ENCODE measurements at places on chromosomes 11 and 22.

GRCh38 chr11:89201138-89201537 lies 23.5 kb downstream of the TYR start:
- no peak for DNase-seq

DNA sequence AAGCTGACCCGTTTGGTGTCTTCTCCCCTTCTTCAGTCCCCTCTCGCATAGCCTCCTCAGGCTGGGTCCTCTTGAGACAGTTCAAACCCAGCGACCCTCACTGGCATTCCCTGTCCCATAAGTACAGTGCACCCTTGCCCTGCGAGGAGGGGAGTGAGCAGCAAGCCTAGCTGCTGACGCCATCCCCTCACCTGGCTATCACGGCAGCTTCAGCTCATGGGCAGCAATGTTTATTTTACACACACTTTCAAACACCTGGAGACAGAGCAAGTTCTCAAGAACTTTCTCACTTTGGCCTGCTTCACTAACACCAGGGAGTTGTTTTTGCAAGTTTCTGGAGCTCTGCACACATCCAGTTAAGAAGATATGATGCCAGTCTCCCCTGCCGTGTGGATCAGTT lies 189.6 kb upstream of the E2F8 start:
- no peak for DNase-seq

- DNase-seq: no peak
Measured at GRCh38 chr11:69180726-69181125, 25.0 kb downstream of the SMIM38 start.

DNA sequence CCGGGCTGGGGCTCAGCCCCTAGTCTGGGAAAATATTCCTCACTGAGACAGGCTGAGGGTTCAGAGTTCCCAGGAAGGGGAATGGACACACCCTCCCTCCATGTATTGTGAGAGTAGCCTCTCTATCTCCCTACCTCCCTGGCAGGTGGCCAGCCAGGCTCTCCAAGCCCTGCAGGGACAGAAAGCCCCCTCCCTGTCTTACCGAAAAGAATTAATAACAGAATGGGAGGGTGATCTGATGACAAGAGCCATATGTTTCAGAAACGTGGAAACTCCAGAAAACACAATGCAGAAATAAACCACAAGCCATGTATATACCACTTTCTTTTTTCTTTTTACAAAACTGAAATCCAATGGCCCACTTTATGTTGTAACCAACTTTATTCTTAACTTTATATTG lies 140.0 kb downstream of the CHST1 start:
- DNase-seq: no peak

- DNase-seq: no peak
Measured at GRCh38 chr11:71151561-71151960, 100.8 kb downstream of the SHANK2 start.

- DNase-seq: no peak
Measured at GRCh38 chr22:47607486-47607885, 845.0 kb downstream of the TBC1D22A start.

GRCh38 chr11:73559743-73560142 lies 38.2 kb downstream of the FAM168A start:
- DNase-seq: no peak

DNA sequence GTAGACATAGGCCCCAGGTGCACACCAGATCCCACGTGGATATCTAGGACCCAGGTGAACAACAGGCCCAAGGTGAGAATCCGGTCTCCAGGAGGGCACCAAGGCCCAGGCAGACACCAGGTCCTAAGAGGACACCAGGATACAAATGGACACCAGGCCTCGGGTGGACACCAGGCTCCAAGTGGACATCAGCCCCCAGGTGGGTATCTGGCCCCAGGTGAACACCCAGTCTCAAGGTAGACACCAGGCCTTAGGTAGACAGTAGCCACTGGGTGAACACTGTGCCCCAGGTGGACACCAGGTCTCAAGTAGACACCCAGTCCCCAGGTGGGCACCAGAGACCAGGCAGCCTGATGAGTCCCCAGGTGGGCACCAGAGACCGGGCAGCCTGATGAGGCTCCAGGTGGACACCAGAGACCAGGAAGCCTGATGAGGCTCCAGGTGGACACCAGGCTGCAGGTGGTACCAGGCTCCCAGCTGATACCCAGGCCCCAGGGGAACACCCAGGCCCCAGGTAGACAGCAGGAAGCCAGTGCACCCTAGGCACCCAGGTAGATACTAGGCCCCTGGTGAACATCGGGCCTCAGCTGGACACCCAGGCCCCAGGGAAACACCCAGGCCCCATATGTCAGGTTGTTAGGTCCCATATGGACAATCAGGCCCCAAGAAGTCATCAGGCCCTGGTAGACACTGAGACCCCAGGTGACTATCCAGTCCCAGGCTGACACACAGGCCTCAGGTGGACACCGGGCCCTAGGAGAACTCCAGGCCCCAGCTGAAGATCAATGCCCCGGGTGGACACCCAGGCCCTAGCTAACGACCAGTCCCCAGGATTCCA lies 55.1 kb upstream of the SEPTIN5 start:
- no peak for DNase-seq

GRCh38 chr11:33742249-33742851 lies 6.1 kb upstream of the CD59 start:
- DNase-seq: no peak

DNA sequence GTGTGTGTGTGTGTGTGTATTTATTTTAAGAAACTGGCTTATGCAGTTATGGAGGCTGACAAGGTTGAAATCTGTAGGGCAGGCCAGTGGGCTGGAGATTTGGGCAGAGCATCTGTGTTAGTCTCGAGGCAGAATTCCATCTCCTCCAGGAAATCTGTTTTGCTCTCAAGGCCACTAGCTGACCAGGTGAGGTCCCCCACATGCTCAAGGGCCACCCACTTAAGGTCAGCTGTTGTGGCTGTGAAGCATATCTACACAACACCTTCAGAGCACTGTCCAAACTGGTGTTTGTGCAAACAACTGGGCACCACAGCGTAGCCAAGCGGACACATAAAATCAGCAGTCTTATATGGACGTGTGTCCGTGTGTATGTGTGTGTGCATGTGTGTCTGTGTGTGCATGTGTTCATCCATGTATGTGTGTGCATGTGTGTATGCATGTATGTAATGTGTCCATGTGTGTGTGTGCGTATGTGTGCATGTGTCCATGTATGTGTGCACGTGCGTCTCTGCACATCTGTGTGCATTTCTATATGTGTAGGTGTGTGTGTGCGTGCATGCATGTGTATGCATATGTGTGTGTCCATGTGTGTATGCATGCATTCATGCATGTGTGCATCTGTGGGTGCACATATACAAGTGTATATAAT lies 400.9 kb downstream of the BRD1 start:
- DNase-seq: no peak

- no peak for DNase-seq
Measured at GRCh38 chr11:70397336-70397982, 870 bp upstream of the CTTN start.

- no peak for DNase-seq
Measured at GRCh38 chr11:128575961-128576350, 11.4 kb downstream of the ETS1 start.

DNA sequence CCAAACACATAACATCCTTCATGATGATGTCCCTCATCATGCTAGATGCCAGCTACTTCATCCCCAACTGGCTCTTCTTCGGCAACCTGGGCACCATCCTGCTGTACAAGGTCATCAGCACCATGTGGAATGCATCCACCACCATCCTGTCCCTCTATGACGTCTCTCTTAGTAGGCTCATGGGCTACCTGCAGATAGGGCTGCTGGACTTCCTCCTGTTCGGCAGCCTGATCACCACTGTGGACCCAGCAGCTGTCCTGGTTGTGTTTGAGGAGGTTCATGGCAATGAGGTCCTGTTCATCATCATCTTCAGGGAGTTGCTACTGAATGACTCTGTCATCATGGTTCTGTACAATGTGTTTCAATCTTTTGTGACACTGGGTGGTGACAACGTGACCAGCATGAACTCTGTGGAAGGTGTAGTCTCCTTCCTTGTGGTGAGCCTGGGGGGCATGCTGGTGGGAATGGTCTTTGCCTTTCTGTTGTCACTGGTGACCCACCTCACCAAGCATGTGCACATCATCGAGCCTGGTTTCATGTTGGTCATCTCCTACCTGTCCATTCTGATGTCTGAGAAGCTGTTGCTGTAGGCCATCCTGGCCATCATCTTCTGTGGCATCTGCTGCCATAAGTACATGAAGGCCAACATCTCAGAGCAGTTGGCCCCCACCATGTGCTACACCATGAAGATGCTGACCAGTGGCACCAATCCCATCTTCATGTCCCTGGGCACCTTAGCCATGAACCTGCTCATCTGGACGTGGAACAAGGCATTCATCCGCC lies 120.7 kb upstream of the SERPIND1 start:
- no peak for DNase-seq

GRCh38 chr11:92306966-92307510 lies 82.4 kb downstream of the FAT3 start:
- DNase-seq: no peak

DNA sequence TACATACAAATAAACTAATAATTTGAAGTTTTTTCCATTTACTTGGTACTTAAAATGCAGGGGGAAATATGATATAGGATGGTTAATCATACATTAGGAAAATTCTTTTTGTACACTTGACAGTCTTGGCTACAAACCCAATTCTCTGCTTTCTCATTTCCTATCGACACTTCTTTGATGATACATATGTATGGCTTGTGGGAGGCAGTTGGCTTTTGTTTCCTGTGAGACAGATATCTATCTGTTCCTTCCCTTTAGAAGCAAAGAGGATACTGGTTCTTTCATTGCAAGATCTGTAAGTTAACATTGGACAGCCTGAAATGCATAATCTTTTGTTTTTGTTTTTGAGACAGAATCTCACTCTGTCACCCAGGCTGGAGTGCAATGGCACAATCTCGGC lies 47.9 kb upstream of the ADORA2A start:
- DNase-seq: no peak

- DNase-seq: no peak
Measured at GRCh38 chr11:2709429-2709828, 9.6 kb upstream of the KCNQ1OT1 start.

GRCh38 chr11:93741882-93742226 lies 382 bp downstream of the C11orf54 start:
- DNase-seq: no peak

GRCh38 chr22:37701141-37701786 lies 4.4 kb downstream of the TRIOBP start:
- DNase-seq: no peak

GRCh38 chr11:111835665-111836064 lies 35.7 kb downstream of the ALG9 start:
- DNase-seq: no peak

GRCh38 chr11:64358907-64359711 lies at the start of gene RPS6KA4:
Gene RPS6KA4, plus strand, starts transcription at chr11:64359162. Its CDS starts 74 bp downstream, at chr11:64359236.
- DNase-seq: no peak

GRCh38 chr22:19845054-19845722 lies 9.5 kb downstream of the GNB1L start:
- no peak for DNase-seq

- no peak for DNase-seq
Measured at GRCh38 chr11:70054004-70054403, 24.1 kb upstream of the ANO1 start.

GRCh38 chr22:17779286-17780115 lies 5.2 kb upstream of the BID start:
- no peak for DNase-seq

- no peak for DNase-seq
Measured at GRCh38 chr11:14587258-14587657, 56.3 kb upstream of the PDE3B start.

DNA sequence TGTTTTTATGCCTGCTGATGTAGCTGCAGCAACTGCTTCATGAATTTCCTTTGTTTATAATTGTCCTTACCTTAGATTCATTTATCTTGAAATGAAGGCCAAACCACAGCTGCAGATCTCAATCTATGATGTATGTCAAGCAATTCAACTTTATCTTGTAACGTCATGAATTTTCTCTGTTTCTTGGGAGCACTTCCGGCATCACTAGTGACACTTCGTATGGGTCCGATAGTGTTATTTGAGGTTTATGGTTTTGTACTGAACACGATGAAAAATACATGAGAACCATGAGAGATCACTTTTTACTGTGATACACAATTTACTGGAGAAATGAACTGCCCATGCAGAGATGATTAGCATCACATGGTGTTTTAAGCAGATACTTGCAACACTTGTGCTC lies 98.5 kb downstream of the CSTPP1 start:
- DNase-seq: no peak

- peak; percentile 89 for DNase-seq
Measured at GRCh38 chr11:57311109-57311936, 13.4 kb downstream of the TNKS1BP1 start.

DNA sequence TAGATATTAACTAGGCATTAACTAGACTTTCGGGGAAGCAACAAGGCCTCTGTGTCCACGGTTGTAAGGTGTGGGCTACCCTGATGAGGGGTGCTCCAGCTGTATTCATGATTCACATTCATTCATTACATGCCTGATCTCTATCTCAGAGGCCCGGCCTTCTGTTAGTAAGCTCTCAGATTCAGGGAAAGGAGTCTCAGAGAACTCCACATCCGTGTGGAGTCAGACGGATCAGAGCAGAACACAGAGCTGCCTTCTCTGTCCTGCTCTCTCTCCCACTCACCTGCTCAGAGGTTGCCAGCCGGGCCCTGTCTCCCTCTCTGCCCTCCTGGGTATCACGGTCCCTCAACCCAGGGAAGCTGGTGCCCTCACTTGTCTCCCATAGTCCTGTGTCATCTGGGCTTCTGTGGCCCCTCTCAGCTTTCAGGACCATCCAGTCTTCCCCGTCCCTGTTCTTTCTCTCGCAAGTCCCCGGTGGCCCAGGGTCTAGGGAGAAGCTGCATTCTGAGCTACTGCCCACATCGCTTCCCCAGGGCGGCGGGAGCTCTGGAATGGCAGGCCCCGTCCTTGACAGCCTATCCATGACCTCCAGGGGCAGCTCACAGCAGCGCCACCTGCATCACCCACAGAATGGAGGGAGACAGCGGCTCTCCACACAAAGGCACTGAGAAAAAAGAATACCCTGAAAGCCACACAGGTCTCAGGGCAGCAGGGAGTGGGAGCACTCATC lies 4.3 kb downstream of the TP53AIP1 start:
- no peak for DNase-seq

DNA sequence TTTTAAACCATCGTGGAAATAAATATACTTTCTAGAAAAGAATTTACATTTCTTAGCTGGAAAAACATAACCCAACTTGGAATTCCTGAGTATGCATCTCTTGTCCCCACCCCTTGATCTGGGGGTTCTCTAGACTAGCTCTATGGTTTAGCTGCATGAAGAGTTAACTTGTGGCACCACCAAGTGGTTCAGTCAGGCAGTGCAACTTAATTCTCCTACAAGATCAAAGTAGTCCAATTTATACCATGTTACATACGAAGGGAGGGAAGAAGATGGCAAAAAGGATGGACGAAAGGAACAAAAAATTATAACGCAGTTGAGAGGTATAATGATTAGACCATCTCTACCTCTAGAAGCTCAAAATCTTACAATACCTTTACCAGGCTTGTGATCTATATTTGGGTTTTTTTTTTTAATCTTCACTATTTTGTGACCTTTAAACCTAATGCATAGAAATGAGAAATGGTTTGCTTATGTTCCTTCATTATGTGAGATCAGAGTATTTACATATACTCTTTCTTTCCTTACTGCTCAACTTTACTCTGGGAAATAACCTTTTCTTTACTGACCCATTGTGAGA lies 28.5 kb upstream of the ALKBH3 start:
- DNase-seq: peak; percentile 69

Measured in NCI-H446 (cell line).